Activated T-helper 1 cell treated with Interleukin-2 at 50 U/mL for 16 hours (primary cell): ENCODE measurements at places on chromosomes 3 and 15.

DNA sequence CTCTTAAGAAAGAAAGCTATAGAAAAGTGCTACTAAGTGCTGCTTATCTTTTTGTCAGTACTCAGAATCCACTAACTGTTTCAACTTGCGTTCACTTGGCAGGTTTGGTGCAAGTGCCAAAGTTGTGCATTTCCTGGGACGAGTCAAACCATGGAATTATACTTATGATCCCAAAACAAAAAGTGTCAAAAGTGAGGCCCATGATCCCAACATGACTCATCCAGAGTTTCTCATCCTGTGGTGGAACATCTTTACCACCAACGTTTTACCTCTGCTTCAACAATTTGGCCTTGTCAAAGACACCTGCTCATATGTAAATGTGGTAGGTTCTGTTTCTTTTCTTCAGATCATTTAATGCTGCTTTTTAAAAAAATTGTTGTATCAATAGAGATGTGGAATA lies 32.6 kb downstream of the GYG1 start:
- DNase-seq, result no peak

DNA sequence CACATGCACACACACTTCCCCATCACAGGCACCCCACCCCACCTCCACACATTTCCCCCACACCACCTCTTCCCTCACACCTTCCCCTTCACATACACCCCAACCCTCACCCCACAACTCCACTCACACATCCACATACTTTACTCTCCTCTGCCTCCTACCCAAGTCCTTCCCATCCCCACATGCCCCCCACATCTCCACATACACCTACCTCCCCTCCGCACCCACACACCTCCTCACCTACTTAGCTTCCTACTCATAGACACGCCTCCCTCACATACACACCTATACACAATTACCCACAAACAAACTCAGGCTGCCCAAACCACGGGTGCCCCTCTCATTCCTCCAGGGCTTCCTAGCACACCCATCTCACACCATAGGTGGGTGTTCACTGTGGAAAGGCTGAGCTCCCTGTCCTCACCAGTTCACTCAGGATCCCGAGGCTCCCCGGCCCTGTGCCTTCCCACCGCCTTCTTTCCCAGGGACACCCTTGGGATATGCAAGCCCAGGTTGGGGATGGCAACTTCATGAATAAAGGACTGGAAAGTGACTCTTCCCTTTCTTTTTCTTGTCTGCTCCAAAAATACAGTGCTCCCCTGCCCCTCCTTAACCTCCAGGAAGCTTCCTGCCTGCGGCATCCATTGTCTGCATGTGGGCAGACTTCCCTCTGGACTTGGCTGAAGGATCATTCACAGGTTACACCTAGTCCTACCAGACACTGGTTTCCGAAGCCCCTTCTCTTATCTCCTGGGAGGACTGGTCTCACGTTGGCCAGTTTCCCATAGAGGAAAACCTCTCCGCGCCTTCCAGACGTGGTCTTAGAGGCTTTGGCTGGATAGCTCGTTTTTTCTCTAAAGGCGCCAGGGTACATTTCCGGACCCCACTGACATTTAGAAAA lies 61.5 kb downstream of the SLCO2A1 start:
- DNase-seq, result no peak

DNA sequence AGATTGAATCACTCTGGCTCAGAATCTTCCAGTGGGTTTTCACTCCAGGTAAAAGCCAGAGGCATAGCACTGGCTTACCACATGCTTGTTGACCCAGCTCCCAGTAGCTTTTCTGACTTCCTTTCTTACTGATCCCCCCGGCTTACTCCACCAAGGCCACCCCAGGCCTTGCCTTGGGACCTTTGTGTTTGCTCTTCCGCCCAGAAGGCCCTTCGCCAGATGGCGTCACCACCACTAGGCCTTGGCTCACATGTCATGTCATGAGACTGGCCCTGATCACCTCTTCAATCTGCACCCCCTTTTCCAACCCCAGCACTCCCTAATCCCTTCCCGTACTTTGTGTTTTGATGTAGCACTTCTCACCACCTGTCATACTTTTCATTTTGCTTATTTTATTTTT lies 98.5 kb upstream of the UMPS start:
- no peak for DNase-seq

DNA sequence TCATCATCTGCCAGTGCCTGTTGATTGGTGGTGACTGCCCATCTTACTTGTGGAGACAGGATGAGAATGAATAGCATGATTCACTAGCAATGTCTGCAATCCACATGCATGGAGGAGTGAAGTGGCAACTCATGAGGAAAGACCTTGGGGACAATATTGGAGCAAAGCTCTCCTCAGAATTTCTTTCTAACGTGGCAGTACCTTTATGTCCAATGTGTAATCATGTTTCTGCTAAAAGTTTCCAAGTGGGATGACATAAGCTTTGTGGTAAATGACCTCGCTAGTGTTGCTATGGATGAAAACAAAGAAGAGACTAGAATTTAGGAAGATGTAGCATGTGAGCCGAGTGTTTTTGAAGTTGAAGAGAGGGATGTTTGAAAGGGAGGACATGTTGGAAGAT lies 117.8 kb downstream of the CPNE4 start:
- no peak for DNase-seq

DNA sequence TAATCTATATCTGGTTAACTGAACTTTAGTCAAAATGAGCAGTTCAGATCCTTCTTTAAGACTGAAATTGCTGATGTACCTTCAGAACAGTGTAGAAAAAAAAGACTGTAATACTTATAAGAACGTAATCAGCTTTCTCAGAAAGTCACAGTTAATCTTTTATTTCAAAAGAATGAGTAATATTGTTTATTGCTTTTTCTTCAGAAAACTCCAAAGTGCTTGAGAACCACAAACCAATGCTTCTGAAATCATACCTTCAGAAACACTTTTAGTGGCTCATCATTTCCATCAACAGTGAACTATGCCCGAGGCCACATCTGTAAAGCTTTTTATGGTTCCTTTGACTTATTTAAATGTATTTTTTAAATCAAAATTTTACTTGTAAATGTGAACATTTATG lies 33.3 kb upstream of the CLASP2 start:
- no peak for DNase-seq

DNA sequence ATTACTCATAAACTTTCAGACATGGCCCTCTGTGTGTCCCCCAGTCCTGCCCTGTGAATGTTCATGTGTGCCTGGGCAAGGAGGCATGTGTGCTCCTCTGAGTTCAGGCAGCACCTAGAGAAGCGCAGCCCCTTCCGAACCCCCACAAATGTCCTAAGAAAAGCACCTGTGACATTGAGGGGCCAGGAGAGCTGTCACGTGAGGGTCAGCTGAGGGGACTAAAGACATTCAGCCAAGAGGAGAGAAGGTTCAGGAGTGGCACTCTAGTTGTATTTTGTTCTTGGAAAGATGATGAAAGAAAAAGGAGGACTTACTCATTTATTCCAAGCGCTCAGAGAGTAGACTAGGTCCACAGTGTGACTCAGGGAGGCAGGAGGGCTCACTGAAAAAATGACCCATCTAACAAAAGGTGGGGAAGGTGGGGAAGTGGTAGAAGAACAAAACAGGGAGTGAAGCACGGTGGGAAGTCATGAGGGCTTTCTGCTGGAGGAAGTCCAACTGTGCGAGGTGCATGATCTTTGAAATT lies 28.1 kb upstream of the ELP6 start:
- DNase-seq, result no peak

- DNase-seq, result no peak
Measured at GRCh38 chr15:83248151-83249029, 36.1 kb downstream of the BNC1 start.

DNA sequence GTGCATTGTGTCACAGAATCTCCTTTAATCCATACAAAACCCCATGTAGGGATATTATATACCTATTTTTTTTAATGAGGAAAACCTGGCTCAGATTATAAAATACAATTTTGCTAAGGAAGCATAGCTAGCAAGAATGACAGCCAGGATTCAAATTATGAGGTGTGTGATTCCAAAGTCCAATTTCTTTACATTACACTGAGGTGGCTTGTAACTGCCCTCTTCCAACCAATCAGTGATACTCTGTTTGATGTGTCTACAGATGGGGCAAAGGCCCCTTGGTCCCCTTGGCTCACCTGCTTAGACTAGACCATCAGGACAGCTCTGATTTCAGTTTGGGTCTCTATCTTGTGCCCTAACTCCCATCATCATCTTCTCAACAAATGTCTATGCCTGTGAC lies 120.3 kb upstream of the ADAMTS9 start:
- no peak for DNase-seq

DNA sequence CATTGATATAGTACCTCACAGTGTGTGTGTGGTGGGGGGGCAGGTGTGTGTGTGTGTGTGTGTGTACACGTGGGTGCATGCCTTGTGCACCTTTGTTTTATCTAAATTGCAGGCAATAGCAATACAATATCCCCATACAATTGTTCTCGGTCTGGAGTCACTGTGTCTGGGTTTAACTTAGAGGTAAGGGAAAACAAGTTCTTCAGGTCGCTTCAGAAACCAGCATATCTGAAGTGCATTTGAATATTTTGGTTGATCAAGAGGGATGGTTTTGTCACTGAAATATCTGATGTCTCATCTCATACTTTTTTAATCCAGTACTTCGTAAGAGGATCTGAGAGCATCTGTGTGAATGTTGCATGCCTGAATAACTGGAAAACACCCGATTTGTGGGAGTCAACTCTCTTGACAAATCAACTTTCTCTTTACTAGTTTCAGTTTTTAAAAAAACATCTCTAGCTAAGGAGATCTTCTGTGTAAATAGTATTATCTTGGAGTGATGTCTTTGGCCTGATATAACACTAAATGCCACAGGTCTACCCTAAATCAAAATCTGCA lies 206.8 kb upstream of the NR2F2 start:
- DNase-seq, result no peak
